Hematopoietic multipotent progenitor cell treated with erythropoietin and hydrocortisone succinate and interleukin-3 and kit ligand, for 6 days (in vitro differentiated cells): ENCODE measurements at places on chromosomes 11 and 22.

GRCh38 chr11:16857186-16857585 is 118.7 kb downstream of the C11orf58 start:
- peak; percentile 96 for DNase-seq

- no peak for DNase-seq
These were observed 67.2 kb upstream of the RCN1 start for GRCh38 chr11:32023370-32024305.

DNA sequence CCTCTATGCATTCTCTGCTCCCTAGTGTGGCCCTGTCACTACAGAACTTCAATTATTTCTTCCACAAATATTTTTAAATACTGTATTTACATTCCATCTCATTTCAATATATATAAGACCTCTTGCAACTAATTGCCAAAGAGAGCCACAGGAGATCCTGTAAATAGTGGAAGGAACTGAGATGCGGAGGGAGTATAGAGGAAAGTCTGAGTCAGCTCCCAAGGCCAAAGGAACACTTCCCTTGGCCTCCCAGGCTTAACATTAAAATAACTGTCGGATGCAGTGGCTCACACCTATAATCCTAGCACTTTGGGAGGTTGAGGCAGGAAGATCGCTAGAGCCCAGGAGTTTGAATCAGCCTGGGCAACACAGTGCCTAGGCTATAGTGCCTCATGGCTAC is 31.2 kb downstream of the RBFOX2 start:
- no peak for DNase-seq

- peak; percentile 78 for DNase-seq
These were observed 725 bp downstream of the ARHGAP42 start for GRCh38 chr11:100687630-100688395.

DNA sequence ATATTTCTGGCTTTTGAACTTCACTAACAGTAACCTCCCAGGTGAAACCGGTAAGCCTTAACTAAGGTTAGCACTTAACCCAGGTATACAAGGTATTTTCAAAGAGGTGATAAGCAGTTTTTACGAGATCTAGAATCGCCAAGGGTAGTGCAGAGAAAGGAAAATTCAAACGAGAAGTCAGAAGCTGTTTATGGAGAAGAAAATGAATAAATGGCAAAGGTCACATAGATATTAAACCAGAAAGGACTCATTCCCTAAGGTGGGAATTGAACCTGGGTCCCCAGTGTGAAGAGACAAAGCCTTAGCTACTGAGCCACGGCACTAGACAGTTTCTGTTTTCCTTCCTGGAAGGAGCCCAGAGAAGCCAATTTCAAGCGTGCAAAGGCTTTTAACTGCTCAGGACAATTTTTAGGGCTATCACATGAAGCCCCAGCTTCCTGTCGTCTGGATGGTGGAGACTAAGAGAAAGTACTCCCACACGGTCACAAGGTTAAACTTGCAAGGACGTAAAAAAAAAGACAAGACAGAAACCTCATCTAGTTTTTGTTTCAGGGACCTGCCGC is 5.7 kb upstream of the C1QTNF6 start:
- DNase-seq, result peak; percentile 50

- DNase-seq, result peak; percentile 92
These were observed 1.7 kb downstream of the RPS19BP1 start for GRCh38 chr22:39530692-39531331.

- DNase-seq, result no peak
These were observed 86.1 kb downstream of the ME3 start for GRCh38 chr11:86586307-86586706.

DNA sequence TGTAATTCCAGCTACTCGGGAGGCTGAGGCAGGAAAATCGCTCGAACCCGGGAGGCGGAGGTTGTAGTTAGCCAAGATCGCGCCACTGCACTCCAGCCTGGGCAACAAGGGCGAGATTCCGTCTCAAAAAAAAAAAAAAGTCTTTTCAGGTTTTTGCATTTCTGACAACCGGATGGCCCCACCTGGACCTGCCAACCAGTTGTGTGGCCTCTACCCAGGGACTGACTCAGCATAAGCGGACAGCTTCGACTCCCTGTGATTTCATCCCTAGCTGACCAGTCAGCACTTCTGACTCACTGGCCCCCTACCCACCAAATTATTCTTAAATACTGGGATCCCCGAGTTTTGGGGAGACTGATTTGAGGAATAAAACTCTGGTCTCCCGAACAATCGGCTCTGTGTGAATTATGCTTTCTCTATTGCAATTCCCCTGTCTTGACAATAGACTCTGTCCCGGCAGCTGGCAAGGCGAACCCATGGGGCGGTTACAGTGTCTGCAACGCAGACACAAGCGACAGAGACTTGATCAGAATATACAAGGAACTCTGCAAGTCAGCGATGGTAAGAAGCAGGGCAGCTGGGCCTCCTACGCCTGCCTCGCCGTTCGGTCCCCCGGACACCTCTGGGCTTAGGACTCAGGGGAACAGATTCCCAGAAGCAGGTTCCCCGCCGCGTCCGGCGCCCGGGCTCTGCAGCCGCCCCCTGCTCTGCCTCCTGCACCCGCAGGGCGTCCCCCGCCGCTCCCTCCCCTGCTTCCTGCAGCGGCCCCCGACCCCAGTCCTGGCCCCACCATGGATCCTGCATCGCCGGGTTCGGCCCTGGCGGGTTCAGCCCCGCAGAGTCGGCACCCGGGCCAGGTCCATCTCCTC is 741 bp upstream of the TALDO1 start:
- DNase-seq, result peak; percentile 60

- DNase-seq, result no peak
These were observed 38.7 kb upstream of the SWAP70 start for GRCh38 chr11:9625162-9625561.

DNA sequence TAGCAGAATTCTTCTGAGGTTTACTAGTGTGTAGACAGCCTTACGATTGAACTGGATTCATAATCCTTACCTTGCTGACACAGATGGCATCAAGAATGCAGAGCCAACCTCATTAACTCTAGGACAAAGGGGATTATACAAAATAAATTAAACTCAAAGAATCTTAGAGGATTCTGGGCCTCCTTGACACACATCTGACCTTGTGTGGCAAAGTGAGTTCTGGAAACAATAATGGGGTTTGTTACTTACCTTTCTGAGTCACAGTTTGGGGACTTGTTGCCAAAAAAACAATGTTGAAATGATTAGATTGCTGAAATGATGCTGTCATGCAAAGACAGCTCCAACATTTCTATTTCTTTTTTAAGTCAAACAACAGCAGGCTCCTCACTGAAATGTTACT is 179.1 kb upstream of the ISX start:
- DNase-seq, result no peak

- peak; percentile 88 for DNase-seq
These were observed 15.4 kb downstream of the ARFGAP2 start for GRCh38 chr11:47161134-47161854.

DNA sequence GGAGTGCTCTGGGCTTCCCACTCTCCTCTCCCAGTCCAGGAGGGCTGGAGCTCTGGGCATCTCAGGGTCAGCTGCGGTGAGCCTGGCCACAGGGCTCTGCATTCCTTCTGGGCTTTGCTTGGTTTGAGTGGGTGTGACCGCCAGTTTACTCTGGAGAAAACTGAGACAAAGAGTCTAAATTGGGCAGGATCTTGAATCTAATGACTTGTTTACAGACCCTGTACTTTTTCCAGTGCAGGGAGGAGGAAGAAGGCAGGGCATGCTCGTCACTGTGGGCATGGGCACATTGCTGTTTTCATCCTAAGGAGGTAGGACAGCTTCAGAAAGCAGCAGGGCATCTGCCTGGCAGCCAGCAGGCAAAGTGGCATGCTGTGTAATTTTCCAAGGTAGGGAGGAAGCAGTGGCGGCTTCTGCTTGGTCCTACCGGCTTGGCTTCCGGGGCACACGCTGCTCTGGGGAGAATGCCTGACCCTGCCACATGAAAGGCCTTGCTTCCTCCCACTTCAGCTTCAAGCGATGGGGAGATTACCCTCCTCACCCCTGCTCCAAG is 22.9 kb downstream of the FLI1 start:
- no peak for DNase-seq

- DNase-seq, result no peak
These were observed 80.5 kb upstream of the CHRM4 start for GRCh38 chr11:46471943-46472661.

DNA sequence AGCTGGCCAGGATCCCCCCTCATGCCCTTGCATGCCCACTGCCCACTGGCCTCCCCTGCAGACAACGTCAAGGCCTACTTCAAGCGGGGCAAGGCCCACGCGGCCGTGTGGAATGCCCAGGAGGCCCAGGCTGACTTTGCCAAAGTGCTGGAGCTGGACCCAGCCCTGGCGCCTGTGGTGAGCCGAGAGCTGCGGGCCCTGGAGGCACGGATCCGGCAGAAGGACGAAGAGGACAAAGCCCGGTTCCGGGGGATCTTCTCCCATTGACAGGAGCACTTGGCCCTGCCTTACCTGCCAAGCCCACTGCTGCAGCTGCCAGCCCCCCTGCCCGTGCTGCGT is 7.9 kb downstream of the AIP start:
- DNase-seq, result no peak

DNA sequence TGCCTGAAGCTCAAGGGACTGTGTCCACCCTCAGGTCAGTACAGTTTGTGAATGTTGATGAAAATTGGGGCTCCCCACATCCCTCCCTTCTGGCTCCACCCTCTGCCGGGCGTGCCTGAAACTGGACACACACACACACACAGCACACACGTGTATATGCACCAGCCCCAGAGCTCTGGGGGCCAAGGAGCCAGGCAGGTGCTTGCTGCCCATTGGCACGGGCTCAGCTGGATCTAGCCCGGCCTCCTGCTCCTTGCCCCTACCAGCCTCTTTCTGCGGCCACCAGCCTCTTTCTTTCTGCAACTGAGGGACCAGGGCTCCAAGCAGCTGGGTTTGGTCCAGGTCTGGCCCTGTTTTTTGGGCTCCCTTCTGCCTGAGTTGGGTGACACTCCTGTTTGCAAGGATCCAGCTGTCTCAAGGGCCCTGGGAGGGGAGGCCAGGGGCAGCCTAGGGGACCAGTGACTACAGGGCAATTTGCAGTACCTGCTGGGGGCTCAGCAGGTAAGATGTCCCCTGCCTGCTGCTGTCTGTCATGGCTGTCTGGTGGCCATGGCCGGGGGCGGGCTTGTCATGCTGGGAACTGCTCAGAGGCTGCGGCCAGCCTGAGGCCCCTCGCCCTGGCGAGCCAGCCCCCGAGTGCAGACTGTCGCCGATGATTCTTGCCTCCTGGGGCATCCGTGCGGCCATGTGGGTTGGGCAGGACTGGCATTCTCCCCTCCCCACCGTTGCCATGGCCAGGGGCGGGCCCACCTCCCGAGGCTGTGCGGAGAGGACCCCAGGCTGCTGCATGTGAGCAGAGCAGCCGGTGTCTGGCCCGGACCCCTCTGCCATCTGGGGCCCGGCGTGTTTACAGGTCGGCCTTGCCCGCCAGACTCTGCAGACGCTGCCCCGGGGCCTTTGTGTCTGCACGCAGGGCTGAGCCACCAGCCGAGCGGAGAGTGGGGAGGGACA is 51.5 kb upstream of the PPARA start:
- DNase-seq, result no peak

DNA sequence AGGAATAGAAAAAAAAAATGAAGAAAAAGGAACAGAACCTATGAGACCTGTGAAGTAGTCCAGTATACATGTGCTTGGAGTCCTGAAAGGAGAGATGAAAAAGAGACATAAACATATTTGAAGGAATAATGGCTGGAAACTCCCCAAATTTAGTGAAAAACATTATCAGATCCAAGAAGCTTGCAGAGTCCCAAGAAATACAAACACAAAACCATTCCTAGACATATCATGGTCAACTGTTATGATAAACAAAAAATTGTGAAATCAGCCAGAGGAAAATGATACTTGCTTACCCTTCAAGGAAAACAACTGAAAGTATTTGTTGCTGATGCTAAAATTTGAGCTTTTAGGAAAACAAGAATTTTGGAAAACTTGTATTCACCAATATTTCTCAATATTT is 250.1 kb downstream of the DDX10 start:
- DNase-seq, result no peak

GRCh38 chr22:37187891-37188761 is at the start of gene C1QTNF6:
TSS of gene C1QTNF6 (minus strand) at chr22:37188247. CDS start at chr22:37188213, 34 bp downstream.
- no peak for DNase-seq

DNA sequence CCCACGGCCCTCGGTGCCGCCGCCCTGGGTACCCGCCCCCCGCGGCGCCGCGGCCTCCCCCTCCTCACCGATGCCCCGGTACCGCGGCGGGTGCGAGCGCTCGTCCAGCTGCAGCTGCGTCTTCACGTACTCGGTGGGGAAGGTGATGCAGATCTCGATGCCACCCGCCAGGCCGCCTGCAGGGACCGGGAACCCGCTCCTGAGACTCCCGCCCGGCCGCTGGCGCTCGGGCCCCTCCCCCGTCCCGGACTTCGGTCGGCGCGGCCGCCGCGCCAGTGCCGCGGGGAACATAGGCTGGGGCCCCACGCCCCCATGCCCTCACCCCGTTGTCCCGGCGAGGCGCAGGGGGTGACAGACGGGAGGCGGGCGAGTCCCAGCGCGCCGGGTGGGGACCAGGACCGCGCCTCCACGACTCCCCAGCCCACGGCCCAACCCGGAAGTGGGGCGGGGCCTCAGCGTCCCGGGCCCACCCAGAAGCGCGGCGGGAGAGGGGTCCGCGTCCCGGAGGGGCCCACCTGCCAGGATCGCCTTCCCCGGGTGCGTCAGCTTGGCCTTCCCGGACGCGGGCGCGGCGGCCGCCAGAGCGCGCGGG is 375 bp downstream of the SLC25A1 start:
- DNase-seq, result peak; percentile 66

DNA sequence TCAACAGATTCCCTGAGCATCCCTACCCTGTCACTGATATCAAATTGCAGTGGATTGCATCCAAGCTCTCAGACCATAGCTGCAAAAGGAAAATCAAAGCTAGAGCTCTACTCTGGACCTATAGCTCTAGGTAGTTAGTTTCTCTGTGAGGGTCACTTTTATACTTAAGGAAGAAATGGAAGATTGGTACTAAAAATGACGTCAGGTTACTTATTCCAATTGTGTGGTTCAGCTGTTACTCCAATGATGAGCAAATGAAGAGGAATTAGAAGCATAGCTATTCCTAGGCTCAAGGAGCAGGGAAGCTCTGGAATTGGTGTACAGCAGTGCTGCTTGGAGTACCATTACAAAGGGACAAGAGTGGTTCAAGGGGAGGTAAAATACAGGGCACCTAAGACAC is 36.4 kb upstream of the GLYATL1 start:
- DNase-seq, result no peak

DNA sequence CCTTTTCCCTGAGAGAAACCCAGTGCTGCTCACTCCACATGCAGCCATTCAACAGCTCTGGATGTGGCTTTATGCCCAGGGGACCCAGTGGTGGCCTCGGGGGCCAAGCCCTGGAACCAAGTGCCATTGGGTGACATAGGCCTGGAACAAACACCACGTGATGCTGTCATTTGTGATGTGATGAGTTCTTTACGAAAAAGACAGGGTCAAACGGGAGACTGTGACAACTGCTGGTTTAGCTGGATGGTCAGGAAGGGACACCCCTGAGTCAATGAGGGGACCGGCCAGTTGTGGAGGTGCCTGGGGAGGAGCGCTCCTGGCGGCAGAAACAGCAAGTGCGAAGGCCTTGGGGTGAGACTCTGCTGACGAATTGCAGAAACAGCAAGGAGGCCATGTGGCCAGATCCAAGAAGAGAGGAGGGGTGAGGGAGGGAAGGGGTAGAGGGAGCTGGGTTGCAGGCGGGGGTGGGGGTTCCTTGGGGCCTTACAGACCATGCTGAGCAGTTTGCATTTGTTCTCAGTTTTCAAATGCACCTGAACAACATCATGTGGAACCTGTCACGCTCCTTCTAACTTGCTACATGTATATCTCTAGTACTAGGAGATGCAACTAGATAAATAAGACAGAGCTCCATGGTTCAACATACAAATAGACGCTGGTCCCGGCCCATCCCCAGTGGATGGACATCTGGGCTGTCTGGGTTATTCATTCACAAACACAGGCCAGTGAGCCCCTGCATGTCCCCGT is 56.1 kb downstream of the IGLL5 start:
- DNase-seq, result no peak

GRCh38 chr11:82981852-82982251 is 80.3 kb downstream of the DDIAS start:
- no peak for DNase-seq
